ENCODE measurements at places on chromosomes 1 and 21.

GRCh38 chr1:248807067-248807737 is 18.5 kb downstream of the SH3BP5L start:
- DNase-seq = peak; percentile 18

GRCh38 chr1:61082311-61083012 is at the start of gene NFIA:
TSS of gene NFIA (plus strand) at chr1:61082561.
- no peak for DNase-seq

DNA sequence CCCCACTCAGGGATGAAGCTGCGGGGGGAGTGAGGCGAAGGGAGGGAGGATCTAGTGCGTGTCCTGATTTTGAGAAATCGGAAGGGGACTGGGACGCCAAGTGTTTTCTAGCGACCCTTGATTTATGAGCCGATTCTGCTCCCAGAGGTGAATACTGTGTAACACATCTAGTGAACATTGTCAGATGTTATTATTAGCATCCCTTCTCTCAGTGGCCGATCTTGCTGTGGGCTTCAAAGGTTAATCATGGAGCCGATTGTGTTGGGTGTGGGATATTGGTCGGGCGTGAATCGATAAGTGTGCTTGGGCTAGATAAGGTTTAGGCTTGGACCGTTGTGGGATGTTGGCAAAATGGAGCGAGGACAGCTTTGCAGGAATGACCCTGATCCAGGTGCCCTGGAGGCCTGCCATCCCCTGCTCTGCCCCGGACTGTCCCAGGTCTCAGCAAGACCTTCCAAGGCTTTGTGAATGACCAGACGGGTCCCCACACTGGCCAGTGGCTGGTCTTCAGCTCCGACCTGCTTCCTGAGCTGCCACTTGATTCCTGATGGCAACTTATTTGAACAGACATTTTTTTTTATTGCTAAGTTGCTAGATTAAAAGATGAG is 2.2 kb downstream of the AJAP1 start:
- DNase-seq = no peak

DNA sequence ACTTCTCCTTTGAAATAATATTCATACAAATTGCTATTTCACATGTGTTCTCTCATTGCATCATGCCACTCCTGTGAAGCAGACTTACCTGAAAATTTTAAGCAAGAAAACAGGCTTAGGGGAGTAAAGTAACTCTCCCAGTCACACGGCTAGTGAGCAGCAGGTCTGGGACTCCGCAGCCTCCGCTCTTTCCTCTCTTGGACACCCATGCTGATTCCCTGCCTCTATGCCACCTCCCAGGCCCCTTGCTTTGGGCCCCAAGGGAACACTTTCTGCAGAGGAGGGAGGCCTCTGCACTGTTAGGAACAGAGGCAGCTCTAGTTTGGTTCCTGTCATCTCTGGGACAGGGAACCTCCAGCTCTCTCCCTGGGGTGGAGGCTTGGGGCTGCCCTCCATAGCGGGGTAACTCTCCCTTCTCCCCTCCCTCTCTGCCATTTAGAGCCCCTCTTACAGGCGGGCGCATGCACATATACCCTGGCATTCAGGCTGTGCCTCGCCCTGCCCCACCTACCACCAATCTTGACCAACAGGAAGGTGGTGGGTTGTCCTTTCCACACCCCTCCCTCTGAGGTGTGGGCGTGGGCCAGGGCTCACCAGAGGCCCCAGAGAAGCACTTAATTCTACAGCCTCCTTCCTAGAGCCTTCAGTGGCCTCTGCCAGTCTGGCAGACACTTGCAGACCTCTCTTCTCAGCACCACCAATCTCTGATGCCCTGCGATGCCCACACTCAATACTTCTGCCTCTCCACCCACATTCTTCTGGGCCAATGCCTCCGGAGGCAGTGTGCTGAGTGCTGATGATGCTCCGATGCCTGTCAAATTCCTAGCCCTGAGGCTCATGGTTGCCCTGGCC is at the start of gene RXFP4:
Gene RXFP4 (plus strand): TSS at position 646 of the 852 bp plus-strand sequence. CDS start 72 bp downstream, at position 718.
- DNase-seq = no peak

- no peak for DNase-seq
Measured at GRCh38 chr1:203526130-203526529, 32.2 kb downstream of the OPTC start.

DNA sequence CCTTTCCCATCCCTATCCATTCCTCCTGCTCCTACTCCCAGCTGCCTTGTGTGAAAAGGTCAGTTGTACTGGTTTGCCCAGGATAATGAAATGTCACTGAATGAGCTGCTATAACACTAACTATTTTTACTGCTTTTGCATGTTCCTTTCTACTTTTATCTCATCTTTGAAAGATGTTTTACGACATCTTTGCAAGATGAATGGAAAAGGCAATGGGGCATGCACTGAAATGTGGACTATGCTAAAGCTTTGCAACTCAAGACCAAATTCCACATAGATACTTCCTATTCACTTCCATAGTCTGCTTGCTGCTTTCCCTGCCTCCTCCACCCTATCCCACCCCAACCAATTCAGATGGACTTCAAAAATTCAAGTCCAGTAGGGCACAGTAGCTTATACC is 111.3 kb downstream of the SETD4 start:
- no peak for DNase-seq

DNA sequence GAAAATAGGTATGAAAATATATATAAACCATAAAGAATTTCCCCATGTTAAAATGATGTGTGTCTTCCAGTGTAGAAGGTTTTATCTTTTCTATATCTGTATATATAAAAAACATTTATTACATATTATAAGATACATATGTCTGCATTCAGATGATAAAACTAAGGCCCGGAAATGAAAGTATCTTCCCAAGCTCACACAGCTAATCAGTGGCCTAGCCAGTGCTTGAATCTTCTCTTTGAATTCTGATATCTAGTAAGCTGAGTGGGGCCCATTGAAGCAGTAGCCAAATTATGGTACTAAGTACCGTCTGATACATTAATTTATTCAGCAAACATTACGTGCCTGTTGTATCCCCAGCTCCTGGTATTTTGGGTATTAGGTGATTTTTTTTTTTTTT is 28.6 kb downstream of the UCK2 start:
- no peak for DNase-seq

DNA sequence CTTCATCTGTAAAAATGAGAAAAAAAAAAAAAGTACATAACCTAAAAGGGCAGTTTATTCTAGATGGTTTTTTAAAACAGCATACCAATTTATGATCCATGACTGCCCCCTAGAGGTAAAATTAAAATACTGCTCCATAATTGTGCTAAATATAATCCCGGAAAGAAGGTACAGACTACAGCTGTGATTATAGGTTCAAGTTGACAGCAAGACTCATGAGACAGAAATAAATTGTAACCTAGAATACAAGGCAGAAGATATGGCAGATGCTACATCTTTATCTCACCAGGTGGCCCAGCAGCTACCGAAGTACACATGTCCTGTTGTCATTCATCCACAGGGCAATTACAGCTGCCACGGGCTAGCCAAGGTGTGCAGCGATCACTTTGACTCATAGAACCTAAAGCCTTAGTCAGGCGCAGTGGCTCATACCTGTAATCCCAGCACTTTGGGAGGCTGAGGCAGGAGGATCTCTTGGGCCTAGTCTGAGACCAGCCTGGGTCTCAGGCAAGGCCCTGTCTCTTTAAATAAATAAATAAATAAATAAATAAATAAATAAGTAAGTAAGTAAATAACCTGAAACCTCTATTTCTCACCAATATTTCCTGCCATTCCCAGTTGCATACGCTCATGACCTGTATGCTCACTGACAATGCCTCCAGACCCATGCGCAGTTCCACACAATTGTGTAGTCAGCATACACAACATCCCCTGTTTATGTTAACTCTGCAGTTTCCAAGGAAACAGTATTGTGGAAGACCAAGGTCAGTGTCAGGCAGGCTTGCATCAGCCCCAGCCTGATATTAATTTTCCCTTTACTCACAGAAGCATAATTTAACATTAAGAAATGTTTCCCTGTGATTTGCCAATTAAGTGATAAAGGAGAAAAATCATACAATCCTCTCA is 18.3 kb upstream of the PPIE start:
- no peak for DNase-seq

- DNase-seq = no peak
Measured at GRCh38 chr1:1255611-1256010, 9.1 kb upstream of the C1QTNF12 start.

DNA sequence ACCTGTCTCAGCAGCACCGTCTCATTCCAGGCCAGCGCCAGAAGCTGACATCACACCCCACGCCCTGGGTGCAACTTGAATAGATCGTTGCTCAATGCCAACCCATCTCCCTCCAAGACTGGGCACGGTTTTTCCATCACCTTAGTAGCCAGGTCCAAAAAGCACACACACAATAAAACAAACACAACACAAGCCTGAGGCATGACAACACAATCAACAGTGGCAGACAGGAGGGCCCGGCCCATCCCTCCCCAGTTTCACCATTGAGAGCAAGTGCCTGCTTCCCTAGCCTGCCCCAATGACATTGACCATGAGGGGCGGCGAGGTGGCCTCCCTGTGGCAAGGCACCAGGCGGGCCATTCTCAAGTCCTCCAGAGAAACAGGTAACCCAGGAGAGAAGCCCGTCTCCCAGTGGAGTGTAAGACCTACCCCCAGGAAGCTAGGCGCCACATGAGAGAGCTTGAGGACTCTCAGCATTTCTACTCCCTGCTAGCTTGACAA is 2.7 kb downstream of the IFFO2 start:
- DNase-seq = no peak

- no peak for DNase-seq
Measured at GRCh38 chr1:9200441-9200840, 34.1 kb upstream of the H6PD start.

DNA sequence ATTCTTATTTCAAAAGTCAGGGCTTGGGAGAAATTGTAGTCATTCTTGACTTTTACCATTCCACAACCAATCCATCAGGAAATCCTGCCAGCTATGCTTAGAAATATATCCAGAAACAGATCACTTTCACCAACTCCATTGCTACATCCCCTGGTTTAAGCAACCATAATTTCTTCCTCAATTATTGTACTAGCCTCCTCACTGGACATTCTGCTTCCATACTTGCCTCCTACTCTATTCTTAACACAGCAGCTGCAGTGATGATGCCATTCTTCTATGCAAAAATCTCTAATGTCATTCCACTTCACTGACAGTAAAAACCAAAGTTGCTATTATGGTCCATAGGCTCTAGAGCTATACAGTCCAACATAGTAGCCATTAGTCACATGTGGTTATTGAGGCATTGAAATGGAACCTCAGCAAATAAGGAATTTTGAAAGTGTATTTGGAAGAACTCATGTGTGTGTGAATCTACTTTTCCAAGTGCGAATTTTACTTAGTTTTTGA is 110.7 kb upstream of the KIAA0040 start:
- DNase-seq = no peak

DNA sequence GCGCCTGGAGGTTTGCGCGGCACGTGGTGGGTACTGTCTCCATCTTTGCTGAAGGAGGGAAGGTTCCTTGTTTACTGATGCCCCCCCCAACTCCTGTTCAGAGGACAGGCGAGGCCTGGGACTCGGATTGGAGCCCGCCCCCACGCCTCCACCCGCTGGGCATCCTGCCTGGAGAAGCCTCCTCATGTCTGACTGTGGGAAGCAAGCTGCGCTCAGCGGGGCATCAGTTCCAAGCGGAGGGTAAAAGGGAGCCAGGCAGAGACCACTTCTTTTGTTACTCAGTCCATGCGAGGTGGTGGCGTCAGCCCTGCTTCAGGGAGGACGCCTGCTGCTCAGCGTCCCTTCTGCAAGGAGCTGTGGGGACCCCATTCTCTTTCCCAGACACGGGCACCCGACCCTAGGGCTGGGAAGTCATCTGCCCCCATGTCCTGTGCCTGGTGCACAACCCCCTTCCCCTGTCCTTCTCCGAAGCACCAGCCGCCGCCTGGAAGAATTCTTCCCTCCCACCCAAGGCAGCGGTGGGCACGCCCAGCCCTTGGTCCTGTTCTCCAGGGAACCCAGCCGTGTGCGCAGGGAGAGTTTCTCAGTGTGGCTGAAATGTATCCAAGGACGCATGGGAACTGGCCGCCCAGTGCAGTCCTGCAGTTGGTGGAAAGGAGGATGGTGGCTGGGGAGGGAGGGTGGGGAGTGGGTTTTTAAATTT is 414.0 kb downstream of the CAMTA1 start:
- no peak for DNase-seq

DNA sequence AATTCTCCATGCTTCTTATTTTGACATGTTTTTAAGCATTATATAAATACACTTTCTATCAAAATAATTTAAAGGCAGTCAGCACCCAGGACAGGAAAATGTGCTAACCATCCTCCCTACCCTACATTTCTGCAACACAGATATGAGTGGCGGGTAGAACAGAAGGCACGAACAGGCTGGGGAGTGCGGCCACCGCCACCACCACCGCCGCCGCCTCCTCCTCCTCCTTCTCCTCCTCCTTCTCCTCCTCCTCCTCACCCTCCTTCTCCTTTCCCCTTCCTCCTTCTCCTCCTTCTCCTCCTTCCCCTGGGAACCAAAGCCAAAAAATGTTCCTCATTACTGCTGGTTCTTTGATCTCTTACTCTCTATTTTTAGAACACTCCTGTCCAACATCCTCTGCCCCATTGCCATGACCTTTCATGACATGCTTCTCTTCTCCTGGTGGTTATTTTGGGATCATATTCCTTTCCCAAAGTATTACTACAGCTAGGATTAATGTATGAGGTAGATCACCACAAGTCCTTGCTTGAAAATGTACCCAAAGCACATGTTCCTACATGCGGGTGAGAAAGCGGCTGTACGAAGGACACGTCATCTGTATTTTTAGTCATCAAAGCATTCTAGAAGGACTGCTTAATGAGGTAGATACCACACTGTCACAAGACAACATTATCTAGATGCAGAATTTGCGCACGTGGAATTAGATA is 24.5 kb upstream of the CCN1 start:
- DNase-seq = no peak

GRCh38 chr1:195954848-195955247 is 653.4 kb downstream of the KCNT2 start:
- no peak for DNase-seq

DNA sequence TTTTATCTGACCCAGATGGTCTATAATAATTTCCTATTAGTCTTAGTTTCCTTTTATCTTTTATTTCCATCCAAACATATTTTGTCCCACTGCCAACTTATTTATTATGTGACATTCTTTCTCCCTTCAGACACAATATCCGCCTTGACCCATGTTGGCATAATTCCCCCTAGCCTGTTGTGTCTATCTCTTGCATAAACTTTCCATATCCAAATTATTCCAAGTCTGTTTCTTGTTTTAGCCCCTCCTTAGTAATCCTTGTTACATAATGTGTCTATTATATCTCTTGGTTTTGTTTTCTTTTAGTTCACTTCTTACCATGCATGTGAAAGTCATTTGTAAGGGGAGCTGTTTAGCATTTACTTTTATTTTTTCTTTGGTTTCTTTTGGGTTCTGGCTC is 81.6 kb upstream of the CACHD1 start:
- DNase-seq = no peak

GRCh38 chr1:241608379-241609033 is 31.7 kb downstream of the CHML start:
- DNase-seq = no peak

GRCh38 chr1:184929711-184930202 is 44.6 kb downstream of the NIBAN1 start:
- no peak for DNase-seq

- DNase-seq = no peak
Measured at GRCh38 chr1:84425150-84425896, 27.0 kb downstream of the DNASE2B start.

- DNase-seq = no peak
Measured at GRCh38 chr1:33465316-33465715, 7.1 kb upstream of the ZSCAN20 start.

GRCh38 chr1:194295685-194296084 is 1109.3 kb upstream of the B3GALT2 start:
- DNase-seq = no peak

- no peak for DNase-seq
Measured at GRCh38 chr1:16237343-16237830, 404 bp upstream of the CPLANE2 start.

All from activated CD8-positive, alpha-beta memory T cell treated with anti-CD3 and anti-CD28 coated beads for 48 hours (primary cell).